ENCODE measurements at places on chromosomes 12 and 14.

DNA sequence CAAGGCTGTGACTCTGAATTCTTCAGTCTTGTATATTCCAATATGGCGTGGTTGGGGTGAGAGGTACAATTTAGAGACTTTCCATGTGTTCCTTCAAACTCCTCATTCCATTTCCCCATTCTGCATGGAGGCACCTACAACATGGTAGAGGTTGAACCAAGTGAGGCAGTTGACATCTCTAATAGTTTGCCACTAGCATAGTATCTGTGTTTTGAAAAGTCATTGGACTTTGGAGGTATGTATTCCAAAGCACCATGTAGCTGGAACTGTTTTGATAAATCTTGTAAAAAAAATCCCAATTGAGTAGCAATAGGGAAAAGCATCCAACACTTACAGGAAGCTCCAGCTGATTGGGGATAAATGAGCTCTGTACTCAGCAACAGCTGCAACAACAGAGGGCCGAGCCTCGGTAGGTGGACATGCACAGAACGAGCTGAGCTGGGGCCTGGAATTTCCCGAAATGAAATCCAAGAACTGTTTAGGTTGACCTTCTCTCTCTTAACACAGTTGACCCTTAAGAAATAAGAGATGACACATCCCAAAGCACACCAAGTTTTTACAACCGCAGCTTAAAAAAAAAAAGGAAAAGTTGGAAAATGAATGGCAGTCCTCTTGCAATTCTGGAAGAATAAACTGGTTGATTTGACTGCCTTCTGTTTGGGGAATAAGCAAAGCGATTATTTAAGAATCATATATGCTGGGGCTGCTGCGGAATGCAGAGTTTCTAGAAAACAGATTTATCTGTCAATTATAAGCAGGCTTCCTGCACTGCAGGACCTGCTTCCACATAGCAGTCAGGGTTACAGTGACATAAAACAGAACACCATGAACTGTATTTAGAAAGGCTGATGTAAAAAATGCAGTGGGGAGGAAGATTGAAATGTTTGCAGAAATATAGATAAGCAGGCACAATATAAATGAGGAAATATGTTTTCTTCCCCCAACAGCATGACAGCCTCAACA, 194.6 kb upstream of the KRR1 start:
- DNase-seq = no peak

DNA sequence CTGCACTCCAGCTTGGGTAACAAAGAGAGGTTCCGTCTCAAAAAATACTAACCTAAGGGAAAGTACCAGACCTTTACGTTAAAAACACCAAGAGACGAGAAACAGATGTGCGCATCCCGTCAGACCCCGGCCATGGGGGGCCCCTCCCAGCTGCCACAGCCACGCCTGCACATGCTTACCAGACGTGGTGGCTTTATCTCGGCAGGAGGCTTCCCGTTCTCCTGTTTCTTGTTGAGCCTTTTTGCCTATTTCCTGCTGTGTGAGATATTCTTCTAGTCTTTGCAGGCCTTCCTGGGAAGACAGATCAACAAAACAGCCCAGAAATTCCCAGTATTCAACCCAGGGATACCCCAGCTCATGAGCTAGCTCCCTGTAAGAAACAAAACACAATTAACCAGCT, 23.6 kb downstream of the PGAM5 start:
- no peak for DNase-seq

DNA sequence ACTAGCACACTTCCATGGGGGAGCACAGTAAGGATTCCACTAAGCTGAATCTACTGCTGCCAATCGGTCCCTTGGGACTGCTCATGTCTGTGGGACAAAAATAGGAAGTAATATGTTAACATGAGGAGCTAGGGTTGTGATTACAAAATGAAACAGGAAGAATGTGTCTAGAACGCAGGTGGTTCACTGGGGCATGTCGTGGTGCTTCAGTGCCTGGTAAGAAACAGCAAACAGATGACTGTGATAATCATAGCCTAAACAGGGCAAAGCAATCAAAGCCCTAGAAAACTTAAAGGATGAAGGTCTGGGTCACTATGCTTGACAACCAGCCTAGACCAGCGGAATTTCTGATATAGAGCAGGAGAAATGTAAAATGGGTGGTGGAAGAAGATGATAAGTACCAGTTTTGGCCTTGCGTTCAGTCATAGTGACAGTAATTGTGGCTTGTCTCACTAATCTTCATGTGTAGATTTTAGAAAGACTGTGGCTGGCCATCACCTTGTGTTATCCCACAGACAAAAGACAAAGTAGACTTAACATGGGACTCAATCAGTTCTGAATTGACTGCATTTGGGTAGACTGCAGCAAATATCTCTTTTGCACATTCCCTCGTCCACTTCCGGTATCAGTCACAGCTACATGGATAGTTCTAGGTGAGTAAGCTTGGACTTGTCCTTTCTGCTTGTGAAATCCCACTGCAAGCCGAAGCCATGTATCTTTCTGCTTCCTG, 51.4 kb downstream of the WASHC3 start:
- no peak for DNase-seq

GRCh38 chr14:101918065-101918989, 46.0 kb upstream of the DYNC1H1 start:
- DNase-seq = no peak

GRCh38 chr14:61569308-61569707, 126.0 kb upstream of the HIF1A start:
- no peak for DNase-seq

DNA sequence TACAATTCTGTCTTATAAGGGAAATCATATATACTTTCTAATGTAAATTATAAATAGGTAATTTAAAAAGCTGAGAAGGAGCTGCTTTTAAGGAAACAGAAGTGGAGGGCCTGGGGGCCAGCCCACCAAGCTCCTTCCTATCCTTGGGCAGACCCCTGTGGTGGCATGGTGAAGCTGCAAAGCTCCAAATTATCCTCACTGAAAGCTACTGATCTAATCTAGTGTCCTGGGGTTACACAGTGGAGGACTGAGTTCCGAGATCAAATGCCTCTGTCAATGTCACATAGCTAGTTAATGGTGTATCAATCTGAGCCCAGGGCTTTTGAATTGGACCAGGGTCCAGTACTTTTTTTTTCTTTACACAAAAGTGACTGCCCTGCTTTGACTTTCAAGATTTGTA, 355.4 kb downstream of the CEP128 start:
- DNase-seq = no peak

All from activated CD8-positive, alpha-beta memory T cell treated with anti-CD3 and anti-CD28 coated beads, Interleukin-2, amount 10 ng/mL, durations not matched to agents 7 days and 5 days (primary cell).